ENCODE measurements at places on chromosomes 1 and 21. TPM values are rescaled to one million over a fixed set of nuclear protein-coding genes. Genes with fewer than 3 reads are reported as not detected.

GRCh38 chr1:1629430-1630190 lies 2.4 kb upstream of the MMP23B start:
- DNase-seq = no peak

Gene LCE1E
- total RNA-seq = not detected

Gene LRRC8B
- total RNA-seq = 17.9 TPM

Gene TRABD2B
- 0.05 TPM for total RNA-seq

Gene SPRR2A
- total RNA-seq = not detected

Gene LINGO4
- not detected for total RNA-seq

Gene LCE1C
- not detected for total RNA-seq

Gene ARHGAP29
- 128 TPM for total RNA-seq
